ENCODE measurements at places on chromosomes 5 and 9.
A peak's percentile ranks its signal among the peaks of the same experiment; 100 is the strongest.

- DNase-seq, result peak; percentile 27
Observed at GRCh38 chr9:131677444-131678180, 62.3 kb downstream of the RAPGEF1 start.

DNA sequence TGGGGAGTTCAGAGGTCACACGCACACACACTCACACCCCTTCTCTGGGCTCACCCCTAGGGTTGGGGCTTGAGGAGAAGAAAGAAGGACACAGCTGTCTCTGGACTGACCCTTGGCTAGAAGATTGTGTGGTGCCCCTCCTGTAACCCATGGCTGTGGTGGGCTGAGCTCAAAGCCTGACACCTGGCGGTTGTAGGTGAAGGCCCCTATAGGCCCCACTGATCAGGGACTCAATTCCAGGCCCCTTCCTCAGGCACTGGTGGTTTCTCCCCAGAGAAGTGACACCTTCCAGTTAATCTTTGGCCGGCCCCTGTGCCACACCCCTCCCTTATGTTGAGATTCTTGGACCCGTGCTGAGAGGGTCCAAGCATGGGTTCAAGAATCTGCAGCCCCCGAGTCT is 35.2 kb upstream of the CRB2 start:
- no peak for DNase-seq

GRCh38 chr5:35230038-35230611 is at the start of gene PRLR:
Gene PRLR (minus strand): TSS chr5:35230487. CDS start chr5:35089620, 140,867 bp downstream.
- no peak for DNase-seq

- peak; percentile 0 for DNase-seq
Observed at GRCh38 chr5:23507278-23507685, at the start of gene PRDM9. Gene PRDM9 (plus strand): TSS chr5:23507609. CDS start chr5:23509034, 1,425 bp downstream.

DNA sequence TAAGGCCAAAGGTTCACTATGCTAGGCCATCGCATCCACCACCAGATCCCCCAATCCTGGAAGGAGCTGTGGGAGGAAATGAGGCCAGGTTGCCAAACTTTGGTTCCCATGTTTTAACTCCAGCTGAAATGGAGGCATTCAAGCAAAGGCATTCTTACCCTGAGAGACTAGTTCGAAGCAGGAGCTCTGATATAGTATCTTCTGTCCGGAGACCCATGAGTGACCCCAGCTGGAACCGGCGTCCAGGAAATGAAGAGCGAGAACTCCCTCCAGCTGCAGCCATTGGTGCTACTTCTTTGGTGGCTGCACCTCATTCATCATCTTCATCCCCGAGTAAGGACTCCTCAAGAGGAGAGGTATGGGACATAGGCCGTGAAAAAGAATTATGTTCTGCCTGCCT is 75.6 kb downstream of the GAPVD1 start:
- DNase-seq, result no peak

- no peak for DNase-seq
Observed at GRCh38 chr9:122127396-122127798, 32.2 kb downstream of the NDUFA8 start.

DNA sequence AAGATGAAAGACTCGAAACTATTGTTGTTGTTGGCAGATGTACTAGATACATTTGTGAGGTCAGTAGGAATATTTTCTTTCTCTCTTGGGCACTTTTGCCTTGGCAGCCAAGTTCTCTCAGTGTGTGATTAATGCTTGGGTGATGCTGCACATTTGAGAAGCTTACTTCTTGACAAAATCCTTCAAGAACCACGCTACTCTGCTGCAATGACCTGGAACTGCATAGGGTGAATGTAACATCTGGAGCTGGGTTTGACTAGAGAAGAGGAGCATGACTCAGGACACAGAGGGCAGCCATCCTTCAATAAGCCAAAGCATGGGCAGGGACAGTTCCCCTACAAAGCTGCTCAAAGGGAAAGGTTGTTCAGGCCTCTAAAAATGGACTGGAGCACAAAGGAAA is 75.5 kb upstream of the PUM3 start:
- no peak for DNase-seq

- DNase-seq, result peak; percentile 66
Observed at GRCh38 chr9:83978992-83979811, 813 bp downstream of the HNRNPK start.

DNA sequence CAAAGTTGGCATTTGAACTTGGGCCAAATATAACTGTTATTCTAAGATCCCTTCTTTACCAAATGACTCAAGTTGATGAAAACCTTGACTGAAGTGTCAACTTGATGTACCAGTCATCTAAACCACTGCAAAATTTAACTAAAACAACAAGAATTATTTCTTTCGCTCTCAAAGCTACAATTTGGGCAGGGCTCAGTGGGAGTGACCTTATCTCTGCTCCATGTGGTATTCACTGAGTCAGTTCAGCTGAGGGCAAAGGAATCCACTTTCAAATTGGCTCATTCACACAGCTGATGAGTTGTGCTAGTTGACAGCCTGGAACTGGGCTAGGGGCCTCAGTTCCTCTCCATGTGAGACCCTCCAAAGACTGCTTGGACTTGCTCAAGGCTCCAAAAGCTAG is 166.3 kb downstream of the RORB start:
- no peak for DNase-seq

- DNase-seq, result no peak
Observed at GRCh38 chr5:133402775-133403174, 209.6 kb downstream of the FSTL4 start.

DNA sequence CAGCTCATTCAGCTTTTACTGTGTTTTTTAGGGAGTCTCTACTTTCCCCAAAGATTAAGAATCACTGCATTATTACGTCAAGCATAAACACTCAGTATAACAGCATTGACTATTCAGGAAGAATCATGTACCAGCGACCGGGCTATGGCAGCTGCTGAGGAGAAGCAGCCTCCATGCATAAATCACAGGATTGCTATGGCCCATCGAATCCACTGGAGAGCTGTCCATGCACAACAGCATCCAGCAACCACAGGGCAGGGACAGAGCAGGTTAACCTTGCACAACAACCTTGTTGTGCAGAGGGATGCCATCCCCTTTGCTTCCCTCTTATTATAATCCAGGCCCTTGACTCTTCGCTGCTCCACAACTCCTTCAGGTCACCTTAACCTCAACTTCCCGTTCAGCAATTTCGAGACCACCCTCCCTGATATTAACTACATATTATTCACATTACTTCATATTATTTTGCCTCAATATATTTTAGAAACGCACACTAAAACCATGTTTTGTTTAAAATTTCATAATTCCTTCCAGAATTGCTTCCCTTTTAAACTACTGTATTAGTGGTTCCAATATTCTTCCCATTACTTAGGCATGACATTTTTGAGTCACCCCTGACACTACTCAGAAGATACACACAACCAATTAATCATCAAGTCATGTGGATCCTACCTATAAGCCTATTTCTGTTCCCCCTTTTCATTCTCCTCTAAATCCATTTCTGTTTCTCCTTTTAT is 991 bp downstream of the IARS1 start:
- DNase-seq, result no peak

- DNase-seq, result no peak
Observed at GRCh38 chr5:109619021-109619460, 70.7 kb upstream of the MAN2A1 start.

- DNase-seq, result no peak
Observed at GRCh38 chr5:135222771-135223170, 176.3 kb downstream of the MACROH2A1 start.

DNA sequence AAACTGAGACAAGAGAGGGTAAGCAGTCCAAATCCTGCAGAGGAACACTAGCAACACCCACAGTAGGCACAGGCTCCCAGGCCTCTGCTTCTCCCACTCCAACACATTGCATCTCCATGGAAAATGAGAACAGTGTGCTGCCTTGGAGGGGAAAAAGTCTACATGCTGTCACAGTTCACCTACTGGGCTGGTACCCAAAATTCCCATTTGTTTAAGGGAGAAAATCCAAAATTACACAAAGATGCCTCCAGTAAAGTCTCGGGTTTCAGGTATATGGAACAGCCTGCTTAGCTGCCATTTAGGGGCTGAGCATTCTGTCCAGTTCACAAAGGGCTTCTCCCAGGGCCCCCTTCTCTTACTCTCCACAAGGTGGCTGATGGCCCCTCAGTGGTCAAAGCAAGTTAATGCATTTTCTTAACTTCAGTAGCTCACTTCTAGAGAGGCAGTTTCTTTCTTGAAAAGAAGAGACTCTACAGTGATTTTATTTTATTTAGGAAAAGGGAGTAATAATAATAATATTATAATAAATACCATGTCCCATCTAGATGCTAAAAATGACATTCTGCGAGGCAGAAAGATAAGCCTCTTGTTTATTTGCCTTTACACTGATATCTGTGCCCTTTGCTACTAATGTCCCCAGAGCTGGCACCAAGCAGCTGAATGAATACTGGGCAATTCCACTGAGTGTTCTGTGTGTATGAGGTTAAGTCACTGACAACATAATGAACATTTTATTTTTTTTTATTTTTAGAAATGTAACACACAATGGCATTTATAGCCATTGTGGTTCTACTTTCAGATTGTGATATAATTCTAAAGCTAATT is 89.4 kb downstream of the RGS7BP start:
- DNase-seq, result no peak

DNA sequence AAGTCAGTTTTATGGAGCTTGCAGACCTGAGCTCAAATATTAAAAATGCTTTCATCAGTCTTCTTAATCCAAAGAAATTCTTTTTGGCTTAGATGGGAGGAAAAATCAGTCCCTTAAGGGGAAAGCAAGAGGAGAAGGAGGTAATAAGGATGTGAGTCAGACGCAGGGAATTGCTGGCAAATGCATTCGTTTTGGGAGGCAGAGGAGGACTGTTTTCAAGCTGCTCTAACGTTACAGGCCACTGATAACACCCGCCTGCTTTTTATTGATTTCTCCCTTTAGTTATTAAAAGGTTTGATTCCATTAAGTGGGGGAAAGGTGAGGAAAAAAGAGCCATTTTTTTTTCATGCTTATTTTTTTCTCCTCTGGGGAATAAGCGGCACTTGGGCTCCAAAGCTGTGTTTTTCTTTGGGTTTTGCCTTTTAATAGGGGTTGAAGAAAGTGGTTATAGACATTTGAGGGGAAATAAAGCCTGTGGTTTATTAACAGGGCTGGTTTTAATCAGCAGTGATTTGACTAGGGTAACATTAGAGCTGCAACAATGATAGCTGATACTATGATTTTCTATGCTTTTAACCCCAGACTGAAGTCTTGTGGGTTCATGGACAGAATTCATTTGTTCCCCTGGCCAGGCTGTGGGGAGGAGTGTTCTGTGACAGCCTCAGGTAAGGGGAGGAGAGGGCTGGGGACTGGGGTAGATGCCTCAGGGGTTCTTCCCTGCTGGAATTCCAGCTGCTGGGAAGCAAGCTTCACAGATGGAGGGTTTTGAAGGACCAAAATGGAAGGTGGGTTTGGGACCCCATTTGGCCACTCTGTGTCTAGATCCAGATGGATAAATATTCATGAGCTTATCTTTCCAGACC is 225.2 kb downstream of the GAS1 start:
- no peak for DNase-seq

DNA sequence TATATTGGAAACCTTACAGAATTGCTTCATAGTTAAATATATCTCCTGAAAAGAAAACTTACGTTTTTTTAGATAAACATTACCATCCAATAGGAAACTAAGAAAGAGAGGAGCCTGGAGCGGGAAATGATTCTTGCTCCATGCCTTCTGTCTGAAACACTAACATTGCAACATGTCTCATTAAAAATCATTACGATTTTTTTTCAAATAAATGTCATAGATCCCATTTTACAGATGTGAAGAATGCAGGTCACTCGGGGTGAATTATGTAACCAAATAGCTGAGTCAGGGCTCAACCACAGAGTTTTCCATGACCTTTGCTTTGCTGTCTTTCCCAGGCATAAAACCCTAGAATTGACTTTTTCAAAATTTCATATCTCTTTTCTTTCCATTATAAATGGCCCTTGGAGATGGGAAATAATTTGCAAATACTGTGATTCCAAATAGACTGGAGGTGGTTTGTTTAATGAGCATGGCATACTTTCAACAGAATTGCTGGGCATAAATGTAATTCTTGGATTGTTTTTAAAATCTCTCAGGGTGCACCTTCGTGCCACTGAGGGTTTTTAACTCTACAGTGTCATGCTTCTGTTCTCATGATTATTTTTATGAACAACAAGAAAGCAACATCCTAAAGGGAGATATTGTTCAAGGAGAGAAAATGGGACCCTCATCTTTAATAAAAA is 302.8 kb downstream of the EBF1 start:
- no peak for DNase-seq

- DNase-seq, result no peak
Observed at GRCh38 chr5:16669776-16670175, 53.0 kb upstream of the RETREG1 start.

- DNase-seq, result no peak
Observed at GRCh38 chr9:115413766-115414382, 295.9 kb upstream of the TNC start.

DNA sequence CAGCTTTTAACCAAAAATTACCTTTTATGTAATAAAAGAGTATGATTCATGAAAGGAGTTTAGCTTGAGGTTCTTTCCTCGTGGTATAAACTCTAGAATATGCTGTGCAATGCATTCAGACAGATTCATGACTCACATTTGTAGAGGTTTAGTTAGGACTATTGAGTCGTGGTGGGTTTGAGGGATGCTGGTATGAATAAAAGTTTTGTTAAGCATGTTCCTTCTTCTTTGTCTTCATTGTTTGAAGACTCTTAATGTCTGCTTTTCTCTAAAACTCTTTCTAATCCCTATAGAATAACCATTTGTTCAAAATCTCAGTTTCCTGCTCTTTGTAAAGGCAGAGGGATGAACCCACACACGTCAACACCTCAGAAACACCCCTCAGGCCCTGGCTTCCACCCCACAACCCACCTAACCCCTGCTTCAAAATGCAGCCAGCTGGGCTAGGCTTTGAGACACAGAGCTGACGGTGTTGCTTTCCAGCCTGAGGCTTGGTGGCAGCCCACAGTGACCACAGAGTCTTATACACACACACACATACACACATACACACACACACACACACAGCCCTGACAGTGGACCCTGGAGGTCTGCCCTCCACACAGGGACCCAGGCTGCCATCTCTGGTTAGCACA is 69.0 kb upstream of the IRX1 start:
- DNase-seq, result no peak

DNA sequence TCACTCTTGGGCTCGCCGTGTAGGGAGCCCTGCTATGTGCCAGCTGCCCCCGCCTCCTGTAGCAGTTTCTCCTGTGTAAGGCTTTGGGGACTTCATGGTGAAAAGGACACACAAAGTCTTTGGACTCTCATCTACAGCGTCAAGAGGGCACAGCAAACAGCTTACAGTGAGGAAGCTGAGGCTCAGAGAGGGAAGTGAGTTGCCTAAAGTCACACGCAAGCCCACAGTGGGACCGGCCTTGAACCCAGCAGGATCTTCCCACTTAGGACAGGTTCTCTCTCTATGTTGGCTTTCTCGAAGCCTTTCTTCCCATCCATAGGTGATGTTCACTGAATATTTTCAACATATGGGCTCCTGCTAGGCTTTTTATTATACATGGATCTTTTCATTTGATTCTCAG is 9.8 kb upstream of the PRRX2 start:
- DNase-seq, result no peak

- DNase-seq, result no peak
Observed at GRCh38 chr9:87519461-87519860, 21.8 kb downstream of the DAPK1 start.

Measured in thymus (tissue), 14 donors.